ENCODE measurements at places on chromosomes 1 and 21.
A peak's percentile ranks its signal among the peaks of the same experiment; 100 is the strongest.

- peak; percentile 41 for DNase-seq
Measured at GRCh38 chr1:225812488-225813213, 2.7 kb downstream of the EPHX1 start.

- DNase-seq, result peak; percentile 42
Measured at GRCh38 chr1:166975361-166976129, at the start of gene ILDR2. TSS of gene ILDR2 (minus strand) at chr1:166975540. CDS start at chr1:166975268, 272 bp downstream.

- no peak for DNase-seq
Measured at GRCh38 chr1:183319051-183319450, 99.1 kb downstream of the NMNAT2 start.

- no peak for DNase-seq
Measured at GRCh38 chr1:52926864-52927211, 238 bp upstream of the SCP2 start.

- no peak for DNase-seq
Measured at GRCh38 chr21:25373126-25374082, 233.9 kb downstream of the MRPL39 start.

DNA sequence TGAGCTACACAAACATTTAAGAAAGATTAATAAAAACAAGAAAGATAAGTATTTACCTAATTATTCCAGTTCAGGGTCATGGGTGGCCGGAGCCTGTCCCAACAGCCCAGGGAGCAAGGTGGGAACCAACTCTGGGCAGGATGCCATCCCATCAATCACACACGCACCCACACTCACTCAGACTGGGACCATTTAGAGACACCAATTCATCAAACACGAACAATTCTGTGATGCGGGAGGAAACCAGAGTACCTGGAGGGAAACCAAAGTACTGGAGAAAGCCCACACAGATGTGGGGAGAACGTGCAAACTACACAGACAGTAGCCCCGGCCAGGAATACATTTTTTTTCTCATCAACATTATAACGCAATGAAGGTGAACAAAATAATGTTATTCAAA, 16.2 kb downstream of the WASF2 start:
- no peak for DNase-seq

- DNase-seq, result no peak
Measured at GRCh38 chr1:63248216-63248615, 74.2 kb upstream of the FOXD3 start.

GRCh38 chr1:23643736-23644554, 47.7 kb upstream of the RPL11 start:
- no peak for DNase-seq

DNA sequence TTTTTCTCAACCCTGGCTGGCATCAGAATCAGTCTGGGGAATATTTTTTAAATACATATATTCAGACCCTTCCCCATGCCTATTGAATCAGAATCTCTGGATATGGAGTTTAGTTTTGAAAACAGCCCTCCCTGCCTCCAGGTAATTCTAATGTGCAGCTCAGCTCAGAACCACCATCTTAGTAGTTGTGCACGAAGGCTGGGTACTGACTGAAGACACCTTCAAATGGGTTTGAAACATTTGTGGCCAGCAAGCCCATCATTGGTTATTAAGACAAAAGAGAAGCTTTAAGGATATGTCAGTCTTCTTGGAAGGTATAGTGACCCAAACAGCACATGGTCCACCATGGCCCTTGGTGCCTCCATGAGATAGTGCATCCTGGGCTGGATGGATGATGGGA, 7.1 kb downstream of the LRRC8D start:
- no peak for DNase-seq

DNA sequence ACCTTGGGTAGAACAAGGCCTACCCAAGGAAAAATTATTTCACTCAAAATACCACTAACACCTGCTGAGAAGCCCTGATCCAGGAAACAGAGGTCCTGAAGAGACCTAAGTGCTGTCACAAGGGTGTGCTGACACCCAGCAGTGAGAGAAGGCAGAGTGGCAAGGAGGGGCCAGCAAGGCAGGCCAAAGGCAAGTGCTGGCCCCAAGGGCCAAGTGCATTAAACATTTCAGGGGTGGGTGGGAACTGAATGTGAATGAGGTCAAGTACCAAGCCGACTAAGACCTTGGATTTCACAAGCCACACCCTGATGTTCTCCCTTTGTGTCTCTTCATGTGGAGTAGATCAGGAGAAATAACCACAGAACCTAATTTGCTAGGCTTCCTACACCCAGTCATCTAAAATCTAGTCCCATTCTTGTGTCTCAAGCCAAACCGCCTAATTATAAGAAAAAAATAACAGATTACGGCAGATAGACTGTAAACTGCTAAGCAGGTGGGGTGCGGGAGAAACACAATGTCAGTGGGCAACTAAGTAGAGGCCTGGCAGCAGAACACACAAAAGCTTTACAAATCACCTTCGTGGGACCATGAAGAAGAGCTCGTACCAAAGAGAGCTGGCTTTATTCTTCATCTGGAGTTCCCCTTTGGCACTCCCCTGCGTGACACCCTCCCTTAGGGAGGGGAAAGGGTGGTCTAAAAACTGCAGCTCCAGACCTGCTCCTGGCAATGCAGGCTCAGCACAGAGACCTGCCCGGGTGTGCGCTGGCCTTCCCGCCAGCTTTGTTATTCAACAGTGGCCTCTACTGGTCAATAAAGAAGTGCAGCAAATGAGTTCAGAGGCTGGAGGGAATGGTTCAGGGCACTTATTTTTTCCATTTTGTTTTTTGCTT, 8.7 kb downstream of the UBE2G2 start:
- peak; percentile 79 for DNase-seq

DNA sequence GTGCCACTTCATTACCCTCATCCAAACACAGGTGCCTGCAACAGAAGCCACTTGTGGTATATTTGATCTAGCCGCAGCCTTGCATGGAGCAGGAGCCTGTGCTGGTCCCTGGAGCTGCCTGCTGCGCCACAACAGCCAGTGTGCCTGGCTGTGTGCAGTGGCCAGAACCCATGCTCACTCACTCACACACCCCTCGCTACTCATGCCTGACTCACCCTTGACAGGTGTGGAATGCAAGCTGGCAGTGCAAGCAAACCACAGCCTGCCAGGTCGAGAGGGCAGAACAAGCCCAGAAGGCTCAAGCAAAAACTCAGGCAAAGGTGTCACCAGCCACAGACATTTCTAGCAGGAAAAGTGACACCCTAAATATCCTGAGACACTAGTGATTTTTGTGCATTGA, 1510.9 kb downstream of the KCNT2 start:
- no peak for DNase-seq
